CD4-positive, alpha-beta T cell treated with Interleukin-12 subunit alpha and Interleukin-12 subunit beta, for 1 hour (primary cell): ENCODE measurements at places on chromosomes 11 and 22.

DNA sequence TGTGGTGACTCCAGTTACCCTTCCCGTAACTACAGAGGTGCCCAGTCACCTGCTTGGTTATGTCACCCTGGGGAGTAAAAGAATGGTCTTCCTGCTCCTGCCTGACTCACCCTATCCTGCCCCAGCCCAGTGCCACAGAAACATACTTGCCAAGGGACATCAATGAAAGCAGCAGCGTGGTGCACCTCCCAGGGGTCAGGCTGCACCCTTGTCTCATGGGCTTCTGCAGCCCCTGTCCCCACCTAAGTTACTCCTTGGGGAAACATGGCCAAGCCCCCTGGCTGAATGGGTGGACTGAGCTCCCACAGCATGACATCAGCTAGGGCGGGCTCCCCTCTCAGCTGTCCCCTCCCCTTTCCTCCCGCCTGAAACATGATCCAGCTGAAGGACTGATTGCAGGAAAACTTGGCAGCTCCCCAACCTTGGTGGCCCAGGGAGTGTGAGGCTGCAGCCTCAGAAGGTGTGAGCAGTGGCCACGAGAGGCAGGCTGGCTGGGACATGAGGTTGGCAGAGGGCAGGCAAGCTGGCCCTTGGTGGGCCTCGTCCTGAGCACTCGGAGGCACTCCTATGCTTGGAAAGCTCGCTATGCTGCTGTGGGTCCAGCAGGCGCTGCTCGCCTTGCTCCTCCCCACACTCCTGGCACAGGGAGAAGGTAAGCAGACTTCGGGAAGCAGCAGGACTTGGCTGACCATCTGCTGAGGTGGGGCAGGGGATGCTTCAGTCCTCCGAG lies at the start of gene HTR3A:
HTR3A (plus strand) TSS at position 368 of the 730 bp plus-strand sequence; CDS start at position 586, 218 bp downstream.
- DNase-seq = no peak

DNA sequence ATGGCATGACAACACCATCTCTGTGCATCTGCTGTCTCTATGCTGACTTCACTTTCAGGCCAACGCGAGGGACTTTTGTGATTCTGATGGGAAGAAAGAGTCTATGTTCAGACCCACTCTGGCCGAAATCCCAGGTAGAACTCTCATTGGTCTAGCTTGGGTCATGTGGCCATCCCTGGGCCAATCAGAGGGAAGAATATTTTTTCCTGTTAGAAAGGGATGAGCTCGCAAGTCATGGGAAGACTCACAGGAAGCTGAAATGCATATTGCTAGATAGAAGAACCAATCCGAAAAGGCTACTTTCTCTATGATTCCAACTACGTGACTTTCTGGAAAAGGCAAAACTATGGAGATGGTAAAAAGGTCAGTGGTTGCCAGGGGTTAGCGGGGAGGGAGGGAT lies 56.0 kb upstream of the LINC01488 start:
- no peak for DNase-seq

DNA sequence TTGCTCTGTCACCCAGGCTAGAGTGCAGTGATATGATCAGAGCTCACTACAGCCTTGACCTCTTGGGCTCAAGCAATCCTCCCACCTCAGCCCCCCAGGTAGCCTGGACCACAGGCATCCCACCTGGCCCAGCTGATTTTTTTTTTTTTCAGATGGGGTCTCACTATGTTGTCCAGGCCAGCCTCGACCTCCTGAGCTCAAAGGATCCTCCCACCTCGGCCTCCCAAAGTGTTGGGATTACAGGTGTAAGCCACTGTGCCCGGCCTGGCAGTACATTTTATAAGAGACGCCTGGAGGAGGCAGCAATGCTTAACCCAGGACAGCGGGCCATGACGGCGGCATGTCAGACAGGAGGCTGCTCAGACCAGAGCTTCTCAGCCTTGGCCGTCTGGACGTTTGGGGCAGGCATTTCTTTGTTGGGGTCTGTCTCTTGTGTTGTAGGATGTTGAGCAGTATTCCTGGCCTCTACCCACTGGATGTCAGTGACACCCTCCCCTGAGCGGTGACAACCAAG lies 4.3 kb downstream of the LGALS2 start:
- no peak for DNase-seq

GRCh38 chr11:2653198-2653551 lies 46.6 kb downstream of the KCNQ1OT1 start:
- no peak for DNase-seq

DNA sequence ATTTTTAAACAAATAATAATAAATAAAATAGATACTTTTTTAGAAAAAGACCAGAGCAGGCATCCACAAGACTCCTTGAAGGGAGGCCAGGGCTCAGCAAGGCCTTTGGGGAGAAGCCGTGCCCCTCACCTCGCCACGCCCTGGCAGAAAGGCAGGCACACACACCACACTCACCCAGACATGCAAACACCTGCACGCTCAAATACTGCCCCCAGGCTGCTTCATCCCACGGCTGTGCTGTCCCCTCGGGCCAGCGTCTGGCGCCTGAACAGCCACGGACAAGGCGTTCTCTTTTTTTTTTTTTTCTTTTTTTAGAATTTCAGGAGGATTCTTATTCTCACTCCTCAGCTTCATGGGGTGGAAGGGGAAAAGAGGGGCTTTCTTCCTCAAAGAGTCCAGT lies 1.5 kb downstream of the FADS3 start:
- DNase-seq = no peak

- no peak for DNase-seq
Observed at GRCh38 chr11:88175569-88176075, 379 bp upstream of the RAB38 start.

- no peak for DNase-seq
Observed at GRCh38 chr11:60960405-60960804, 8.4 kb upstream of the SLC15A3 start.

DNA sequence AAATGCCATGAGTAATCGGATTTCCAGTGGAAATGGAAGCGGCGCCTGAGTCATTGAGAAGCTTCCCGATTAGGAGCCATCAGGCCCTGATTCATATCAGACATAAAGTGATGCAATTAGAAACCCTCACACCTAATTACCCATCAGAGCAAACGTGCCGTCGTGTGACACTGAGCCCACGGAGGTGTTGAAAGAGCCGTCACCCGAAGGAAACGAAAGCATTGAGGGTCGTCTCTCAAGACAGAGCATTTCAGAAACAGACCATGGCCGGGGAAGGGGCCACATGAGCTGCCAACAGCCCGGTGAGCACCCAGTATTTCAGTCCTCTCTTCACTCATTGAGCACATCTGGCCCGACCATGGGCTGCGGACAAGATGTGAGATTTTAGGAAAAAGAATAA lies 829.3 kb downstream of the TBC1D22A start:
- DNase-seq = no peak

GRCh38 chr22:31279821-31280505 lies 12.3 kb downstream of the PIK3IP1 start:
- no peak for DNase-seq

- no peak for DNase-seq
Observed at GRCh38 chr22:42939941-42940653, 74.9 kb downstream of the PACSIN2 start.

DNA sequence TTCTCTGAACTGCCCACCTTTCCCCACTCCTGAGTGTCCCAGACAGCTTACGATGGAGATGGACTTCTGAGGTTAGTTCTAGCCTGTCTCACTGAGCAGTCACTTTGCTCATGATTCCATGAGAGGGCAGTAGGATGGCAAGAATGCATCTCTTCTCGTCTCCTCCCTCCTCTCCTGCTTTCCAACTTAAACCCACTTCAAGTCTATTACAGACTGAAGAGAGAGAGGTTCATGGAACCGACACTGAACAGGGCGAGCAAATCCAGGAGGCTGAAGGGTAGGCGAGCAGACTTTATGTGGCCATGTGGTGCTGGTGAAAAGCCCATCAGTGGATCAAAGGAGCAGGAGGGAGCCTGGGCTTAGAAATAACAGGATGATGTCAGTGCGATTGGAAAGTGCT lies 38.6 kb downstream of the CEP164 start:
- no peak for DNase-seq

DNA sequence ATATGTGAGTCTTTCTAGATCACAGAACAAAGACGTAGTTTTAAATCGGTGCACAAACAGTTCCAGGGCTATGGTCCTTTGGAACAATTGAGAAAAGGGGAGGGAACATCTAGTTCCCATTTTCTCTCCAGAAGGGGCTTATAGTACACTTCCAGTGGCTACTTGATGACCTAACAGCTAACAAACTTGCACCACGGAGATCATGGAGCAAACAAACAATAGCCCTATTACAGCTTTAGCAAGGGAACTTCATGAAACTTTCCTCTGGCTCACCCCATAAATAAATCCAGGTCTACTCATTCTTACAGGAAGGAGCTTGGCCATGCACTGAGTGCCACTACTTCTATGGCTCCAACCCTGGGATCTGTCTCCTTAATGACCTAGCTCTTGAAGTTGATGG lies 8.3 kb upstream of the FOLR2 start:
- no peak for DNase-seq
